ENCODE measurements at places on chromosomes 5 and 9.

GRCh38 chr5:140114341-140115185, 654 bp downstream of the PURA start:
- peak; percentile 79 for DNase-seq

- no peak for DNase-seq
Measured at GRCh38 chr5:55535199-55535905, 588 bp upstream of the PLPP1 start.

DNA sequence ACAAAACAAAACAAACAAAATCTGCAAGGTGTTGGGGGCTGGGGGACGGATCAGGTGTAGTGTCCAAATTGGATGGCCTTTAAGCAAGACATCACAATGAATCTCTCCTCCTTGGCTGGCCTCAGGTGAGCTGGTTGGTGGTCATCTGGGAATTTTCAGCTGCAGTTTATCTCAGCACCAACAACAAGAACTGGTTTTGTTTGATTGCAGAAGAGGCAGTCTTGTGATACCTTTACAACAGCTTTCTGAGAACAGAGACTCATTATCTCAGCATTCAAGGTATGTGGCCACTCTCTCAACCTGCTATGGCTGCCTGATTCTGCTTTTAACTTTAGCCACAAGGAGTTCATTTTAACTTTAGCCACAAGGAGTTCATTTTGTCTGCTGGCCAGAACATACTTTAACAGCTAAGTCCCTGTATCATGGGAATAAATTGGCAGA, 1543.4 kb downstream of the EFNA5 start:
- DNase-seq = no peak

DNA sequence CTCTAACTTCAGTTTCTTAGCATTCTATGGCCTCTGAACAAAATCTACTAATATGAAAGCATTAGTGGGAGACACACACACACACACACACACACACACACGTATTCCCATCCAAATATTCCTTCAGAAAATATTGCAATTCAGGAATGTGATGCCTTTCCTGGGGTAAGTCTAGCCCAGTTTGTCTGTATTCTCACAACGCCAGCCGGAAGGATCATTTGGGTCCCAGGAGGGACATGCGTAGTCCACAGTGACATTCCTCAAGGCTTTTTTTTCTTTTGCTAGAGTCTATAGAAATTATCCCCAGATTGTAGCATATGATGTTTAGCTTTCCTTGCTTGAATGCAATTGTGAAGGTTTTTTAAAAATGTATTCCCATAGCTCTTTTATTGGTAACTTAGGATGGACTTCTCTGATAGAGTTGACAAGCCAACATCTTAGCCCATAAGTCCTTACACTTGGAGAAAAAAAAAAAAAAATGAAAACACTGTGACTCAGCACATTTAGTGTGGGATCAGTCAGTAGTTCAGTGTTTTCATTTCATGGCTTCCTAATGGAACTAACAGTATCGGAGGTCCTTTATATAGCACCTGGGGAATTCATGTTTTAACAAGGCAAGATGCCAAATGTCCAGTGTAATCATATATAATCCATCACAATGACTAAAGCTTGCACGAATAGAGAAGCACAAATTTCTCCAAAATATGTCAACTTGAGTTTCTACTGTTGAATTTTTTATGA, 316.5 kb downstream of the DIRAS2 start:
- no peak for DNase-seq

DNA sequence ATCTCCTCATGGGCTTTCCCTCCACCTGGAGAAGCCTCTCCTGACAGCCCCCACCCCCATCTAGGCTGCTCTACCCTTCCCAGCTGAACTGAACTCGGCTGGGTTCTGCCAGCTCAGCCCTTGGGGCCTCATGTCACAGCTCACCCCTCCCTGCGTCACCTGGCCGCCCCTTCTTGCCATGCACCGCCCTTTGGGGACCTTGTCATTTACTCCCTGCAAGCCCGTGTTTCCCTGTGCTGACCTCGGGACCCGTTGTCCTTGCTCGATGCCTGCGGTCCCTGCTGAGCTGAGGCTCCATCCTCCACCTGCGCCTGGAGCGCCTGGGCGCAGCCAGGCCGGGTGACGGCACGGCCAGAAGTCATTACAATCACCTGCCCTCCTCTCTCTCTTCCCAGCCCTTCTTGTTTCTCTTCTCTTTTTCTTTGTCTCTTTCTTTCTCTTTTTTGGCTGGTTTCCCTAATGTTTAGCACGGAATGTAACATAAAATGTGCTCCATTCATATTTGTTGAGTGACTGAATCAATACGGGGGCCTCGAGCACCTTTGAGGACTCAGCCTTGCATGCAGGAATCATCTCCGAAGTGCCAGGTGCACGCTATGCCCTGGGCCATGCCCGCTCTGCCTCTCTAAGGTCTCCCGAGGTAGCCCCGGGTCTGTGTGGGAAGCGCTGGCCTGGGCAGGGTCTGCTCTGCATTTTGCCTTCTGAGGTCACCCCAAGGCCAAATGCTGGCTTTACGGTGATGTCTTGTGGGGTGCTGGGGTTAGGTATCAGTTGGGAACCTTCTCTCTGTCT, 48.1 kb upstream of the COL5A1 start:
- DNase-seq = no peak

DNA sequence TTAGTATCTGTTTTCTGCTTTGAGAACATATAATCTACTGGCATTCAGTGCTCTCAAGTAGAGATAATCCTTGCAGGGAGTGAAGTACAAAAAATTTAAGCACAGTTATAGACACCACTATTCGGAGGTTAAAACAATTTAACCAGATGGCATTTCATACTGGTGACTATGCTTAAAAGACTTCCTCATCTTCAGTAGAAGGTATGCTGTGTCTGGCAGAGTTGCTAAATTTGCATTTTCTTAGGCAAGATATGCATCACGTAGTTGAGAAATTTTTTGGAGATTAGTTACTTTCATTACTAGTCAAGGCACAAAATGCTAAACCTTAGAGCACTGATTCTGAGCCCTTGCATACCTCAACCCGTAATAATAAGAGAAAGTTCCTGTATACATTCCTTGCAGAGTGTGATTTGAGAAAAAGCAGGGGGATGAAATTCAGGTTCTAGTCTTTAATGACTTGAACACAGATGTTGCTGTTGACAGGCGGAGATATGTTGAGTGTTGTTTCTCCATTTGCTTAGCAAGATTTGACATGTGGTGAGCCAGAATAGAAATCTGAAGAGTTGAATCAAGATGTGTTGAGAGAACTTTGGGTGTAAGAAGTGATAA, 70.8 kb upstream of the STARD4 start:
- DNase-seq = no peak

DNA sequence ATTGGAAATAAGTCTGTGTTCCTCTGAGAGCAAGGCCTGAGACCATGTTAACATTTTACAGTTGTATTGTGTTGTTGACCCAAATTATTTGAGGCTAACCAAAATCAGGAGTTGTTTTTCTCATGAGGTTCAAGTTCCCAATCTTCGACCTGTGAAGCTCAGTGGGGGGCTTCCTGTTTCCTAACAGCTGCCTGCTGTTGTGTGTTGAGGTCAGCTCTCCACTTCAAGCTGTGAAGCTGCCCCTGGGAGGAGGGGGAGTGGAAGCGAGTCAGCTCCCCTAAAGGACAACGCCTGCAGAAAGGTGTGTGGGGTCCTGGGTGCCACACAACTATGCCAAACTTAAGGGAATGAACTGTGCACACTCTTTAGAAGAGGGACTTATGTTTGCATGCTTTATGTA, 295.5 kb downstream of the IRX1 start:
- no peak for DNase-seq

DNA sequence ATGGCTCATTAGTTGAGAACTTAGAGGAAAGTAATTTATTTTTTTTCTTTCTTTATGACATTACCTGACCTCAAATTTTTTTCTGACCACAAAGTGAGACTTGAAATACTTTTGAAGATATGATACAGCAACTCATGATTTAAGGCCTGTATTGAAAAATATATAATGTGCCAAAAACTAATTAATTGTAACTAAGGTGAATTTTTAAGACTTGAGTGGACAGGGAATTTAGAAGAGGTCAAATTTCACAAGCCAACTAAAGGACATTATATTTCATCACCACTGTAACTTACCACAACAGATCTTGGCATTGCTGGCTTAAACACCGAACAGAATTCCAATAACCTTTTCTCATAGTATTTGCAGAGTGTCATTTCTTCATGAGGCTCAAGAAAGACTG, 1.8 kb downstream of the CCNH start:
- DNase-seq = no peak

DNA sequence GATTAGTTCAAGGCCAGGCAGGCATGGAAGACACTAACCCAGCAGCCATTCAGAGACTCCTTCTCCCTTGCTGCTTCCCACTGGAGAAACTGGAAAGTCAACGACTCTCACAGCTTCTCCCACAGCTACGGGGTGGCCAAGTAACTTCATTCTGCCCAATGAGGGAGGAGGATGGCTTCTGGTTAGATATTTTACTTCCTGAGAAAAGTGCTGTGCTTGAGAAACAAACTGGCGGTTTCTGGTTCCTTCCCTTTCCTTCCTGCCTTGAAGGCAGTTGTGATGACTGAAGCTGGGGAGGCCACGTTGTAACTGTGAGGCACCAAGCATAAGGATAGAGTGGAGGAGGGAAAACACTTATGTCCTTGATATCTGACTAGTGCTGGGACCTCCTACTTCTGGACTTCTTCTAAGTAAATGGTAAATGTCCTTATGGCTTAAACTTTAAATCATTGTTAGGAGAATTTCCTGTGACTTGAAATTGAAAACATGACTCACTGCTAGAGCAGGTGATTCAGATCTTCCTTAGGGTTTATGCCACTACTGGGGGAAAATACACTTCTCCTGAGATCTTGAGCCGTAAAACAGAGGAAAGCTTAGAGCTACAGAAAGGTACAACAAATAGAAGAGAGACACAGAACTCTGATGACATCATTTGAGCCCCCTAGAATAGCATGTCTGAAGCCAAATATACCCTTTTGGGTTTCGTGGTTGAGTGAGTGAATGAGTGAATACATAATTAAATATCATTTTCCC, 3.1 kb upstream of the GNPDA1 start:
- DNase-seq = no peak

- DNase-seq = no peak
Measured at GRCh38 chr5:68172314-68172713, 43.2 kb upstream of the PIK3R1 start.

GRCh38 chr5:179866241-179867078, 7.8 kb upstream of the MRNIP start:
- no peak for DNase-seq

- no peak for DNase-seq
Measured at GRCh38 chr9:84294241-84294950, 46.2 kb downstream of the SLC28A3 start.

GRCh38 chr5:62083247-62083646, 222.8 kb upstream of the KIF2A start:
- no peak for DNase-seq

DNA sequence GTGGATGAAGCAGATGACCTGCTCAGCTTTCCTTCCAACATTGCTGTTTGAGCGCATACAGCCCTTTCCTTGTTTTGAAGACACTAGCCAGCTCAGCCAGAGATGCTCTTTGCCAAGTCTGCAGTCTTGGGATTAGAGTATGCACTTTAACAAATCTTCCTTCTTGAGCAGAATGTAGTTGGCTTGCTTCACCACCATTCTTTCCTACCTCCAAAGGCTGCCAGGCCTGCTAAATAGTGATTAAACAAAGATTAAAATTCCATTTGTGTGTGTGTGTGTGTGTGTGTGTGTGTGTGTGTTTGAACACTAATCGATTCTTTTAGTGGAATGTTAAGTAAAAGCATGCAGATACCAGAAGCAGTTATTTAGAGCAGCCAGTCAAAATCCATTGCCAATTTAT, 97.6 kb downstream of the GALNT10 start:
- DNase-seq = no peak

DNA sequence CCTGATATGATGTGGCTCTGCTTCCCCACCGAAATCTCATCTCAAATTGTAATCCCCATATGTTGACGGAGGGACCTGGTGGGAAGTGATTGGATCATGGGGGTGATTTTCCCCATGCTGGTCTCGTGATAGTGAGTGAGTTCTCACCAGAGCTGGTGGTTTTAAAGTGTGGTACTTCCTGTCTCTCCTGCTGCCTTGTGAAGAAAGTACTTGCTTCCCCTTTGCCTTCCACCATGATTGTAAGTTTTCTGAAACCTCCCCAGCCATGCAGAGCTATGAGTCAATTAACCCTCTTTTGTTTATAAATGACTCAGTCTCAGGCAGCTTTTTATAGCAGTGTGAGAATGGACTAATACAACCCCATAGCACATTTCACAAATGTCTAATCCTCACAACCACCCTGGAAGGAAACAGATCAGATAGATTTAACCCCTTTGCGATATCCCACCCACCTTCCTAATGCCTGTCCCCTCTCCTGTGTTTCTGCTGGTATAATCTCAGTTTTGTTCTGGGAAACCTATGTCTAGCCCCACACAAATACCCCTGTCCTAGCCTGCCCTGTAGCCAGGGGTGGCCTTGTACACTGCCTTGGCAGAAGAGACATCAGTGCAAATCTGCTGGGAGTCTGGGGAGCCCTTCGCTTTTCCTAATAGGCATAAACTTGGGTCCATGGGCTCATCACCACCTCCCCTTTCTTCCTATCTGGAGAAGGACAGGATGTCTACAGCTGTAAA, 157.0 kb upstream of the RAI14 start:
- no peak for DNase-seq

DNA sequence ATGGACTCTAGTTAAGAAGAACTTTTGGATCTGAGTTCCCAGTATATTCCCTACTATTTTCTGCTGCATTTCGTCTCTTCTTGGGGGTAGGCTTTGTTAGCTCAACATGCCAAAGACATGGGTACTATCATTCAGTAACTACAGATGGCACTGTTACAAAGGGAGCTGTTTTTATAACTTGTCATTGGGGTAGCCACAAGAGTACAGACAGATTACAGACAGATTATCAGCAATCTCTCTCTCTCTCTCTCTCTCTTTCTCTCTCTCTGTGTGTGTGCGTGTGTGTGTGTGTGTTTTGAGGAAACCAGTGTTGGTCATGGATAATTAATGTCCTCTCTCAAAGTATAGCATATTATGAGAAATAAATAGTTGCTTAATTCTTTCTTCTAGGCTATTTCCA, 116.1 kb downstream of the WDR70 start:
- DNase-seq = no peak

GRCh38 chr9:87944682-87945081, 26.9 kb downstream of the SPATA31C1 start:
- no peak for DNase-seq

DNA sequence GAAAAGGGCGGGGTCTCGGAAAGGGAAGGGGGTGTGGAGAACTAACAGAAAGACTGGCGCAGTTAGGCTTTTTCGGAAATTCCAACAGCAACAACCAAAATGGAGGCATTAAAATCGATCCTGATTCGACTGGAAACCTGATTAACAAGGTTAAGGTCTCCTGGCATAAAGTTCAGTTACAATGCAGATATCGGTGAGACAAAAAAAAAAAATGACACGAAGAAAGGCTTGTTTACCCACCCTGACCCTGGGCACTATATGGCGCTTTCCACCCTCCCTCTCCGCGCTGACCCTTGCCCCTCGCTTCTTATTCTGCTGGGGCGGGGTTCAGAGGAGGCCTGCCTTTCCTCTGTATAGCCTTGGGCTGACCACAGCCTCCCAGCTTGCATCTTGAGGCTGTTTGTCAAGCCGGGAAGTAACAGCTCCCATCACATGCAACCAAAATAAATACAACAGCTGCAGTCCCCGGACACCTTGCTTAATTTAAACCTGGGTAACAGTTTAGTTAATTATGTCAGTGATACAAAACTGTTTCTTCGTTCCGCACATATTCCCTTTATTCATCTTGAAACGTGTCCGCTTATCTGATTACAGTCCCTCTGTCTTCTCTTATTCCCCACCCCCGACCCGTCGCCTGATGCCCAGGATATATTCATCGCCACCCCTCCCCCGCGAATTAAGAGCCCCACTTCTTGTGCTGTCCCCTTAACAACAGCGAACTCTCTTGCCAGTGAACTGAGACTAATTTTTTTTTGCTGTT, 795 bp upstream of the PJA2 start:
- DNase-seq = peak; percentile 60

GRCh38 chr9:22229069-22229468, 217.6 kb upstream of the DMRTA1 start:
- DNase-seq = no peak
